ENCODE measurements at places on chromosomes 16 and 17.

- DNase-seq, result no peak
These were observed 126.3 kb downstream of the BANP start for GRCh38 chr16:88077328-88078108.

DNA sequence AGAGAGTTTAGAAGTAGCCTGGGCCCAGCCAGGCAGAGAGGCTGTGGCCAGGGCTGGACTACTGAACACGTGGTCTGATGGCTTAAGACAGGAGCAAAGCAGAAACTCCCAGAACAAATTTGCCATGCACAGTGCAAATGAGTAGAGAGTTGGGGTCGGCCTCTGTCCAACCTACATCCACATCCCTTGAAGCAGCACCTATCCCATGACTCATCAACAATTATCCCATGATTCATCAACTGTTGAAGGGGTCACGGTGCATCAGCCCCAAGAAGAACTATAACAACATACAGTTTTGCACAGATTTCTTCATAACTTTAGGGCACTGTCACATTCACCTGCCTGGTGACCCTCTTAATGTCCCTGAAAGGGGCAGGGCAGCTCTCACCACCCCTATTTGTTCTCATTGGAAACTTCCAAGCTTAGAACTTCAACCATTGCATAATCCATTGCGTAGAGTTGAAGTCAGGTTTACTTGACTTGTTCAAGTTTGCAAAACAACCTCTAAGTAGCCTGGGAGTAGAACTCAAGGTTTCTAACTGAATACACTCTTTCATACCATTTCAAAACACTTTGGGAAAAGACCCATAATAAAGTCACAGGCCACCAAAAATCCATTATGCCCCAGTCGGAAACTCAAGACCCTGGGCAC is 235.2 kb upstream of the CDH5 start:
- no peak for DNase-seq

DNA sequence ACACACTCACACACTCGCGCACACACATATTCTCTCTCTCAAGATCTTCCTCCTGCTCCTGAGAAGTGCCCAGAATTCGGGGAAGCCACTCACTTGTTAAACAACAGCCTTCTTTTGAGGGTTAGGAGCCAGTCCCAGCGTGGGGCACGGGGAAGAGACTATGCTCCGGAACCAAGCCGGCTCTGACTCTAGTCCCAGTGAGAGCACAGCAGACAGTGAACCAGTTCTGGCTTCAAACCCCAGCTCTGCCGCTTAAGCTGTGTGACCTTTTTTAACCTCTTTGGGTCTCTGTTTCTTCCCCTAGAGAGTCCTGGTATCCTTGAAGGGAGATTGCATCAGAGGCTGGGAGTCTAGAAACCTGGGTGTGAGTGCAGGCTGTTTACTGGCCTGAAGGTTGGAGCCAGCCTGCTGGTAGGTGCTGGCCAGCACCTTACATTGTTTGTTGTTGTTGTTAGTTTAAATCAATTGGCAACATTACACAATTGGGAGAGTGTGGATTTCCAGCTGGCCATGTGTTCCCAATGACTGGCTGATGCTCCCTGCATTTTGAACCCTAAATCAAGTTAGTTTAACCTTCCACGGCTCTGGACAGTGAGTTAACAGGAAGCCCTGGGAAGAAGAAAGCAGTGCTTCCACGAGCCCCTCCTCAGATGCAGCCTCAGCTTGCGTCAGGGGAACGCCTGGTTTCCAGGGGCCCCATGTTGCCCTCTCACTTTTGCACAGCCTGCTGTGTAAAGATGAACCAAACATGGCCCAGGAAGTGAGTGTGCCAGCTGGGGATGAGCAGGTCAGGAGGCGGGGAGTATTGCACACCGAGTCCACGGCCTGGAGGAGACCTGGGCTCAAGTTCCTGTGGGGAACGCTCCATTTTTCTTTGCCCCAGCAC is 71.5 kb downstream of the GAS7 start:
- peak; percentile 50 for DNase-seq

GRCh38 chr16:48497129-48497528 is 111.9 kb upstream of the SIAH1 start:
- no peak for DNase-seq

DNA sequence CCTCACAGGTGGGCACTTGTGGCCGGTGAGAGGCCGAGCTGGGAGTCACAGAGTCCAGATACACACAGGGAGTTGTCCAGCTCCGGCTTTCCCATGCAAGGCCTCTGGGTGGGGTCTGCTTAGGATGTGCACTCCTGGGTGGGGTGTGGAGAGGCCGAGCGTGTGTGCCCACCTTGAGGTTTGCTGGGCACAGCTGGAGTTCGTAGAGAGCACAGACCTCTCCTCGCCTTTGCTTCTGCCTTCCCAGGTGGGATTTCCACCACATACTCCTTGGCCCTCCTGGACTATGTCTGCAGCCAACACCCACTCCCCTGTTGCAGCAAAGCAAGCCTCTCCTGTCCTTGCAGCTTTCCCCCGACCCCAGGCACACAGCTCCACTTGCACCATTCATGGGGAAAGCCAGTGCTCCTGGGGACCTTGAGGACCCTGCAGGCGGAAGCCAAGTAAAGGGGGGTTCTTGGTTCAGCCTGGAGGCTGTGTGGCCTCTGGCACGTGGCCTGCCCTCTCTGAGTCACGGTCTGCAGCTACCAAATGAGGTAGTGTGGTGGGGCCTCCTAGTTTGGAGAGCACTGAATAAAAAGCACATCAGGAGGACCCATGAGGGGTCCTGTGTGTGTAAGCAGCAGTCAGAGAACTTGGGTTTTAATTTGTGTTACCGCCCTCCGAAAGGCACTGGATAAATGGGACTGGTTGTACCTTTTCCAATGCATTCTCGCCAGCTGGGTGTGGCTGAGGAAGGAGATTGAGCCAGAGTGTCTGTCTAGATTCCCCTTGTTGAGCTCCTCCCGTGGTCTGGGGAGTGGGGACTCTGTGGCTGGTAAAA is 31.5 kb downstream of the MPRIP start:
- peak; percentile 25 for DNase-seq

All from AG08395 (cell line).